ENCODE measurements at places on chromosomes 12 and 14. TPM values are rescaled to one million over a fixed set of nuclear protein-coding genes. Genes with fewer than 3 reads are reported as not detected.
A peak's percentile ranks its signal among the peaks of the same experiment; 100 is the strongest.

- H3K4me3 ChIP-seq, result peak overlapping the region; percentile 50
- peak; percentile 71 for DNase-seq
- no peaks in the 10 kb centered on the region for H3K36me3 ChIP-seq
Measured at GRCh38 chr12:125187148-125187745, 122.0 kb downstream of the AACS start.

- H3K36me3 ChIP-seq, result no peaks in the 10 kb centered on the region
- no peak overlapping the region for H3K27ac ChIP-seq
Measured at GRCh38 chr12:119710965-119711551, 43.1 kb downstream of the PRKAB1 start.

DNA sequence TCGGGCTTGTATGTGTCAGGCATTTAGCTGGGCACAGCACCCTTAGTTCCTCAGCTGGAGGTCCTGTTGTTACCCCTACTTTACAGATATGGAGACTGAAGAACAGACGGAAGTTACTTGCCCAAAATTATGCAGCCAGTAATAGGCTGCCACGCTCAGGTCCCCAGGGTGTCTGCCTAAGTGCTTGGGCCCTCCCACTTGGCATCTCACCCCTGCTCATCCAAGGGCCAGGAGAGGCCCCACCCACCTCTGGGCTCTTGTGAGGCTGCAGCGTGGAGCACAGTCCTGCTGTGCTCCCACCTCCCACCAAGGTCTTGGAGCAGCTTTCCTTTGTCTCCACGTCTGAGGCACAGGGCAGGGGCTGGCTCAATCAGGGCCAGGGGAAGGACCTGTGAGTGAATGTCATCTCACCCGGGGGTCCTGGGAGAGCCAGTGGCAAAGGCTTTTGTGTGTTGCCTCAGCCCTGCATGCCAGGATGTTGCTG, 64.6 kb downstream of the BEGAIN start:
- H3K36me3 ChIP-seq, result no peaks in the 10 kb centered on the region
- no peaks in the 10 kb centered on the region for H3K27me3 ChIP-seq
- no peak for DNase-seq
- H3K4me1 ChIP-seq, result no peaks in the 10 kb centered on the region
- H3K27ac ChIP-seq, result no peak overlapping the region

Gene BATF
- total RNA-seq, result not detected
